ENCODE measurements at places on chromosomes 6 and 20.

DNA sequence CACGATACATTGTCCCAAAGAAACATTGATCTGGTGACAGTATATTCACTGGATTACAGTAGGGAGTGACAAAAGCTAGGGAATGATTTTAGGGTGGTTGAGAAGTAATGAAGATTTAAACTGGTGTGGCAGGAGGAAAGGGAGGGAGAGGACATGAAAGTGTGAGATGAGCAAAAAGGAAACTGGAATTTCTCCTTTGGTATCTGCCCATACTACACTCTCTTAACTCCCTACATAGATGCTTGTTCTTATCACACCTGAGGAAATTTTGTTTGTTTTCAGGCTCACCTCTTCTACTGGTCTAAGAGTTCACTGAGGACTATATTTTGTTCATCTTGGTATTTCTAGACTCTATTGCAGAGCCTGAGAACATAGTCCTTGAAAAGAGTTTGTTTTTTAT is 44.9 kb upstream of the CEP162 start:
- DNase-seq = no peak

DNA sequence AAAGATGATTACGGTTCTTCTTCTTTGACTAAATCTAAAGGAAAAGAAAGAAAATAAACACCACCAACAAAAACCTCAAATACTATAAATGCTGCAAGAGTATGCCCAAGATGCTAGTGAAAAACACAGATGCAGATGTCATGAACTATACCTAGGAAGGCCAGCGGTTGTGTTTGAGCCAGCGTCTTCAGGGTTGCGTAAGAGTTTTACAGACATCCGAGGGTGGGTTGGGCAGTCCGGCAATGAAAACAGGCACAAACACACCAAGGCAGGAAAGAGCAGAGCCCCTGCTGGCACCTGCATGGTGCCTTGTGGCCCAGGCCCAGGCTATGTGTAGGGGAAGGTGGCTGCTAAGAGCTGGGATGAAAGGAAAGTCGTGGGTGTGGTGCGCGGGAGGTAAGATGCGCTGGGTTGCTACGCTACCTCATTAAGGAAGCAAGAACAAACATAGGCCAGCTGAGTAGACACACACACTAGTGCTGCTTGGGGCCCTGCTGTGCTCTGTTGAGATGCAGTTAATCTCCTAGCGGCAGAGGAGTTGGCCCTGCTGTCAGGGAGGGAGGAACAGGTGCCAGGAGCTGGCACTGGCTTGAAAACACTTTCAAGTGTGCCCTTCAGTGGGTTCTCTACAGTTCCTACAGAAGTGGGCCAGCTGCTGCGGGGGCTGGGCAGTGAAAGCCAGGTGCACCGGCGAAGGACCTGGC is 170.2 kb upstream of the PLN start:
- no peak for DNase-seq

DNA sequence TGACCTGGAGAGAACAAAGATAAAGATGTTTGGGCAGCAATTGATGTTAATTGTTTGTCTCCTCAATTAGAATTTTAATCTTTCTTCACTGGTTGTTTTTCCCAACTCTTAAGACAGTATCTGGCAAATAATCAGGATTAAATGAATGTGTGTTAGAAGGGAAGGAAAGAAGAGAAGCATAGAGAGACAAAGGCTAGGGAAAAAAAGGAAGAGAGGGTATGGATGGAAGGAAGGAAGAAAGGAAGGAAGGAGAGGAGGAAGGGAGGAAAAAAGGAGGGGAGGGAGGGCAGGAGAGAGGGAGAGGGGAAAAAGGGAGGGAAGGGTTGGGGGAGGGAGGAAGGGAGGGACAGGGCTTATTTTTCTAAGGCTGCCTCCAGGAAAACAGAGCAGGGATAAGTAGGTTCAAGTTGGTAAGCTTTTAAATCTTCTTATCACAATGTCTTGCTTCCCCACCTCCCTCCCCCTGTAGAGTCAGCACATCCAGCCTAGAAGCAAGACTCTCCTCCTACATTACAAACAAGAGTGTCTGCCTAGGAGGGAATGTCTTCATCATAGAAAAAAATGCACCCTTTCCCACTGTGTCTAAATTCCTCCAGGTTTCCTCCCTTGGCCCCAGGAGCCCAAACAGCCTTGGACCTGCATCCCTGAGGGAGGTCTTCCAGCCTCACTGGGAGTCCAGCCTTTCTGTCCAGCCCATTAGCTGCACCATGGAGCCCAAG is 447.8 kb upstream of the JARID2 start:
- peak; percentile 46 for DNase-seq

DNA sequence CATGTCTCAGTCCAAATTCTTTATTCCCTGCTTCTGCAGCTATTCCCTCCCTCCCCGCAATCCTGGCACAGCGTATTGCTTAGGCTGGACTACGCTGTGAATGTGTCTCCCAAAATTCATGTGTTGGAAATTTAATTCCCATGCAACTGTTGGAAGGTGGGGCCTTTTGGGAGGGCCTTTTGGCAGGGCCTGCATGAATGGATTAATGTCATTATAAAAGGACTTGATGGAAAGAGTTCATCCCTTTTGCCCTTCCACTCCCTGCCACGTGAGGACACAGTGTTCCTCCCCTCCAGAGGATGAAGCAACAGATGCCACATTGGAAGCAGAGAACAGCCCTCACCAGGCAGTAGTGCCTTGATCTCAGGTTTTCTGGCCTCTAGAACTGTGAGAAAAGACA is 20.4 kb upstream of the NOTCH4 start:
- no peak for DNase-seq
